ENCODE measurements at places on chromosomes 7 and 10.

DNA sequence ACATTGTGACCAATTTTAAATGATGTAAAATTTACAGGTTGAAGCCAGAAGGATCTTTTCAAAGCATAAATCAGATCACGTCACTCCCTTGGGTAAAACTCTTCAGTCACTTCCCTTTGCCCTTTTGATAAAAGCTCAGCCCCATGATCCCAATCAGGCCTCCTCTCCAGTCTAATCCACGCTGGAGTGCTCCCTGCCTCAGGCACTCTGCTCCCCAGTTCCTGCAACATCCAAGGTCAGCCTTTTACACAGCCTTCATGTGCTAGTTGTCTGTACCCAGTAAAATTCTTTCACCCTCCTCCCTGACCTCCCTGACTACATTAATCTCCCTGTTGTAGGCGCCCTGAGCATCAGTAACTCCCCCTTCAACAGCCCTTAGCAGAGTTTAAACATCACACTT lies 14.1 kb downstream of the ELMO1 start:
- H3K4me3 ChIP-seq = no peak overlapping the region
- H3K27ac ChIP-seq = no peak overlapping the region
- no peaks in the 10 kb centered on the region for H3K27me3 ChIP-seq
- H3K36me3 ChIP-seq = no peaks in the 10 kb centered on the region
- DNase-seq = no peak

GRCh38 chr7:87213811-87214210 lies 5.7 kb downstream of the TMEM243 start:
- DNase-seq = no peak
- H3K4me1 ChIP-seq = peaks cover 34% of the 10 kb centered on the region
- H3K36me3 ChIP-seq = 0 out of 2 replicates have a peak, but pooled peaks cover under 1% of the 10 kb centered on the region
- no peak overlapping the region for H3K27ac ChIP-seq

- DNase-seq = no peak
- no peak overlapping the region for H3K27ac ChIP-seq
- H3K4me3 ChIP-seq = no peak overlapping the region
- no peaks in the 10 kb centered on the region for H3K36me3 ChIP-seq
Measured at GRCh38 chr10:71468363-71469094, 71.8 kb downstream of the CDH23 start.

- H3K27me3 ChIP-seq = no peaks in the 10 kb centered on the region
- no peaks in the 10 kb centered on the region for H3K36me3 ChIP-seq
- no peak overlapping the region for H3K4me3 ChIP-seq
- DNase-seq = no peak
Measured at GRCh38 chr7:55912748-55913158, 25.5 kb downstream of the ZNF713 start.

DNA sequence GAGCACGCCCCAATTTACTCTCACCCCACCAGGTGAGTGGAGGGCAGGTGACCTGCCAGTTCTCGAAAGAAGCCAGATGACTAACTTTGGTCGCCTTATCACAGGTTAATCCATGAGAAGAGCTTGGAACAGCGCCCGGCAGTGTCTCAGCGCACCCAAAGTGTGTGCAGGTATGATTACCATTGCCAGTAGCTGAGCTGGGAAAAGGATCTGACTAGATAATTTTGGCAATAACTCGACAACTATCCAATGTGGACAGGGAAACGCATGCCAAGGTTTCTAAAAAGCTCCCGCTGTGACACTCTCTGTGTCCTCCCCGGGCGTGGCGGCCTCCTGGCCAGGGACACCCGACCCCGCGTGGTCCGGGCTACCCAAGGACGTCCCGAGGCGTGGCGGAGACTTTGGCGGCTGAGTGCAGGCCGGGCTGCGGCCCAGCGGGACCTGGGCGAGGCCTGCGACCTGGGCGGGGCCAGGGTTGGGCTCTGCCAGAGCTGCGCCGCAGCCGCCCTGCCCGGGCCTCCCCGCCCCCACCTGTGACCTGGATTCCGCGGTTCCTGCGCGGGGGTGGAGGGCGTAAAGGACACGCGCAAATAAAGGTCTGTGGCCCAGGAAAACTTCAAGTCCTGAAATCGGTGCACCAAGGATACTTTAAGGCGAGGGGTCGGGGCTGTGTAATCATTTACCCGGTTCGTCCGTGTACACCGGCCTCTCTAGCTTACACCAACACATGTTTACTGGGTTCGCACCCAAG lies 13.7 kb upstream of the WAPL start:
- H3K4me1 ChIP-seq = no peaks in the 10 kb centered on the region
- H3K36me3 ChIP-seq = no peaks in the 10 kb centered on the region
- H3K27me3 ChIP-seq = no peaks in the 10 kb centered on the region
- no peak for DNase-seq
- no peak overlapping the region for H3K27ac ChIP-seq
- H3K4me3 ChIP-seq = no peak overlapping the region

GRCh38 chr10:94076325-94076841 lies 82.7 kb downstream of the PLCE1 start:
- H3K27ac ChIP-seq = no peak overlapping the region
- no peaks in the 10 kb centered on the region for H3K36me3 ChIP-seq

DNA sequence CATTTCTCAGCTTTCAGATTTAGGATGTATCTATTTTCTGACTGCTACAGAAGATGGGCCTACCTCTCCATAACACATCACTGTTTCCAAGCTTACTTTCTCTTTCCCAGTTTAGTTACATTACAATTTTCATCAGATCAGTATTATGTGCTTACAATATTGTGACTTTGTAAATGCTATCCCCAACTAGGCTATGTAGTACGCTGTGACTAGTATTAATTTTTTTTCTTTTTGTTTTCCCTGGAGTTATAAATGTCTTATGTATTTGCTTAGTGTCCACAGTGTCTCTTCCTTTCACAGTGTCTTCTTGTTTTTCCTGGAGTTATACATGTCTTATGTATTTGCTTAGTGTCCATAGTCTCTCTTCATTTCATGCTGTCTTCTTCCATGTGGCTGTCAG lies 188.9 kb downstream of the PTPRN2 start:
- no peak for DNase-seq
- no peak overlapping the region for H3K27ac ChIP-seq
- H3K27me3 ChIP-seq = peaks cover 63% of the 10 kb centered on the region
- no peaks in the 10 kb centered on the region for H3K4me1 ChIP-seq
- no peak overlapping the region for H3K4me3 ChIP-seq

DNA sequence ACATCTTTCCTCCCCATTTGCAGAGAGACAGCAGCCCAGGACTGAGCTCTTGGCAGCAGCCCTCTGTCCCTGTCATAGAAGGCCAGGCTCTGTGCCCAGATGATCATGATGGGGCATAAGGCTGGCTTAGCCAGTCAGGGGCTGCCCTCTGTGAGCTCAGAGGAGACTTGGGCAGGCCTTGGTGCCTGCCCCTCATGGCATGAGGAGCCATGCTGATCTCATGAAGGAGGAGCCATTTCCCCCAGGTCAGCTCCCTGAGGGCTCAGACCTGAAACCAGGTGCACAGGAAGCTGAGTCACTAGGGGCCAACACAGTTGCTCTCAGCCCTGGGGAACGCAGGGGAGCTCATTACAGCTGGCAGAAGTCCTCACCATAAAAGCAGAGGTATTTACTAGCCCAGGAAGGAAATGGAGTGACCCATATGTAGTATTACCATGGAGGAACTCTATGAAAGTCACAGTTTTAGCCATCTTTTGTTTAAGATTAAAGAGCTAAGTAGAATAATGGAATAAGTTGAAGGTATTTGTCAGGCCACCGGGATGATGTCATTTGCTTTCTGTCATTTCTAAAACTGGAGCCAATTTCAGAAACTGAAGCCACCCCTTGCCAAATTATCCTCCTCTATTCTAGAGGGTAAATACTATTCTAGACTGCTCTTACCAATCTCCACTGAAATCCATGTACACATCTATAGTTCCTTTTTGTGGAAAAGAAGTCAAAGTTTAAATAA lies 362.4 kb upstream of the ZNF32 start:
- DNase-seq = peak; percentile 97
- no peaks in the 10 kb centered on the region for H3K36me3 ChIP-seq
- no peak overlapping the region for H3K4me3 ChIP-seq
- H3K4me1 ChIP-seq = peaks cover 51% of the 10 kb centered on the region
- no peaks in the 10 kb centered on the region for H3K27me3 ChIP-seq

DNA sequence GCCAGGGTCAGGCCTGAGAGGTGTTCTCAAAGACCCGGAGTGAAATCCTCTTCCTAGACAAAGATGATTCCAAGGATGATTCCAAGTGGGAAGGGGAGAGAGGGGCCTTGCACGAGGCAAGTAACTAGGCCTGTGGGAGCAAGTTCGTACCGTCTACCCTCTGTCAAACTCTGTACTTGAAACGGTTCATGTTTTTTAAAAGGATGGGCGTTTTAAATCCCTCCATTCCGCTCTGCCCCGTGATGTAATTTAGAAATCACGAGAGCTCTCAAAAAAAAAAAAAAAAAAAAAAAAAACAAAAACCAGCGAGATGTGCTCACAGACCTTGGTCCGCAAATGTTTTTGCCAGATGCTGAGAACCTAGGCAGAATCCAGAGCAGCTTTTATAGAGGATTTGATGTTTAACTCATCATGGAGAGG lies 114.7 kb upstream of the CARD11 start:
- no peaks in the 10 kb centered on the region for H3K27me3 ChIP-seq
- no peak overlapping the region for H3K4me3 ChIP-seq
- H3K4me1 ChIP-seq = no peaks in the 10 kb centered on the region

DNA sequence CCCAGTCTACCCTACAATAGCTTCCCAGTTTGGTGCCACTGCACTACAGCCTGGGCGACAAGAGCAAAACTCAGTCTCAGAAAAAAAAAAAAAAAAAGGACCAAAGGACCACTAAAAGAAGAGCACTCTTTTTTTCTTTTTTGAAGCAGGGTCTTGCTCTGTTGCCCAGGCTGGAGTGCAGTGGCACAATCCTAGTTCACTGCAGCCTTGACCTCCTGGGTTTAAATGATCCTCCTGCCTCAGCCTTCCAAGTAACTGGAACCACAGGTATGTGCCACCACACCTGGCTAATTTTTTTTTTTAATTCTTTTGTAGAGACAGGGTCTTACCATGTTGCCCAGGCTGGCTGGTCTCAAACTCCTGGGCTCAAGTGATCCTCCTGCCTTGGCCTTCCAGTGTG lies 14.0 kb downstream of the PLAU start:
- no peak for DNase-seq
- H3K27ac ChIP-seq = no peak overlapping the region
- H3K4me3 ChIP-seq = no peak overlapping the region
- H3K36me3 ChIP-seq = no peaks in the 10 kb centered on the region
- H3K27me3 ChIP-seq = no peaks in the 10 kb centered on the region
- peaks cover 16% of the 10 kb centered on the region for H3K4me1 ChIP-seq

DNA sequence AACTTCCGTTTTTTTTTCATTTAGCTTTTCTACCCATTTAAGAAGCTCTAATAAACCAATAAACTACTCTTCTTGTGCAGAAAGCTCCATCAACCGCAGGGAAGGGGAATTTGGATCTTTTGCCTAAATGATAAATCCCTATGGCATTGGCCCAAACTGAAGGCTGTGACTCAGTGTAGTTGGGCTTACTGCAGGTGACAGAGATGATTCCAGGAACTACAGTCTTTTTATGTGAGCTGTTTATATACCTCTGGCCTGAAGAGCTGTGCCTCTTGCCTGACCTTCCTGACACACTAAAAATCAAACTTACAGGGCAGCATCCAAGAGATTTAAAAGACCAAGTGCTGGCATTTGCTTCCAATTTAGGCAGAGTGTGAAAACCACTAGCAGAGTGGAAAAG lies 25.2 kb downstream of the ABCB1 start:
- H3K36me3 ChIP-seq = no peaks in the 10 kb centered on the region
- no peak for DNase-seq
- no peaks in the 10 kb centered on the region for H3K4me1 ChIP-seq
- no peak overlapping the region for H3K4me3 ChIP-seq

DNA sequence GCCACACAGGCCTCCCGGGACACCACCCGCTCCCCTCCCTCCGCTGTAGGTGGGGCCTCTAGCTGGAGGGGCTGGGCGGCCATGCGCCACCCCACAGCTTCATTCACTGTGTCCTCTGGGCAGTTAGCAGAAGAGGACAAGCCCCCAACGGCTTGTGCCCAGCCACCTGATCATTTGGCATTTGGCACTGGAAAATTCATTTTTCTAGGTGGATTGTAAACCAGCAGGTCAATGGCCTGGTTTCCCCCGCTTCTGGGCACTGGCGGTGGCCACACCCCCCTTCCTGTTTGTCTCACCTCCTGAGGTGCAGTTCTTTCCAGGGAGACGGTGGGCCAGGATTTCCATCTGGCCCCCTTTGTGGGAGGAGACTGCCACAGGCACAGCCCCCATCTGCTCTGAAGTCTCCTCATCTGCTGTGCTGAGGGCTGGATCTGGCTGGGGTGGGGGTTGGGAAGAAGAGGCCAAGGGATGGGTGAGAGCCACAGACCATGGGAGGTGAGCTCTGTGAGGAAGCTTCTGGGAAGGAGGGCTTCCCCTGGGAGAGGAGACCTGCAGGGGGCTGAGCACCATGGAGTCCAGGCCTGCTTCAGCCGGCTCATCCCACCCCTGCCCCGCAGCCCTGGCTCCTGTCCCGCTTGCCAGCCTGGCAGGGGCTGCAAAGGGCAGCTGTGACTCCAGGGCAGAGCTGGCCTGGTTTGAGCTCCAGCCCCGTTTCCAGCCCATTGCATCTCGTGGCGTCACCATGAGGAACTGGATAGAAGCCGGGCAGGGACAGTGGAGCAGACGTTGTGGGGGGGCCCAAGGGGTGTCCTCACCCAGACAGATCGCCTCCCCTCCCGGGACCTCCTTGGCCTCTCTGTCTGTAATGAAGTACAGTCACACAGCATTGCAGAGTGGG lies 40.1 kb upstream of the SLC29A3 start:
- H3K27me3 ChIP-seq = no peaks in the 10 kb centered on the region
- H3K4me3 ChIP-seq = no peak overlapping the region
- H3K36me3 ChIP-seq = no peaks in the 10 kb centered on the region
- H3K27ac ChIP-seq = no peak overlapping the region

DNA sequence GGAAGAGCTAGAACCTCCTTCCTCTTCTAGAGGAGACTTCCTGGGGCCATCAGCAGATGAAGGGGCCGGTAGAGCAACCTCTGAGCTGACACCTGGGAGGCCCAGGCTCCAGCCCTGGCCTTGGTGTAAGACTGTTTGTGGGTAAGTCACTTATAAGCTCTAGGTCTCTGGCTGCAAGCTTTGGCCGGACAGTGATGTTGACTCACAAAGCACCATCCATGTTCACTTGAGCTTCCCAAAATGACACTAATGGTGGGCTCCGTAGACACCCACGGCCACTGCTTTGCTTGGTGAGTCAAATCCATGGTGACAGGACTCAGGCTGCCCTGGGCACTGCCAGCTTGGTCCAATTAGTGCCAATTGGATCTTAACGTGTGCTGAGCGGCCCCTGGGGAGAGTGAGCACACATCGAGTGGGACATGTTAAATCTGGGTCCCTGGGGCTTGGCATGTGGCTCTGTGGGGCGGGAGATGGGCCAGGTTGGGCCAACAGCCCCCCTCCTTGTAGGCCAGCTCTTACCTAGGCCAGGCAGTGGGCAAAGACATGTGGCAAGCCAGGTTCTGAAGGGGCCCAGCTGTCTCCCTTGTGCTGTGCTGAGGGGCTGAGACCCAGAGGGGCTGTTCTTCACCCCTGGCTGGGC lies 16.7 kb downstream of the NEURL1 start:
- H3K4me3 ChIP-seq = no peak overlapping the region
- peaks cover 24% of the 10 kb centered on the region for H3K27me3 ChIP-seq
- DNase-seq = no peak
- H3K36me3 ChIP-seq = no peaks in the 10 kb centered on the region

DNA sequence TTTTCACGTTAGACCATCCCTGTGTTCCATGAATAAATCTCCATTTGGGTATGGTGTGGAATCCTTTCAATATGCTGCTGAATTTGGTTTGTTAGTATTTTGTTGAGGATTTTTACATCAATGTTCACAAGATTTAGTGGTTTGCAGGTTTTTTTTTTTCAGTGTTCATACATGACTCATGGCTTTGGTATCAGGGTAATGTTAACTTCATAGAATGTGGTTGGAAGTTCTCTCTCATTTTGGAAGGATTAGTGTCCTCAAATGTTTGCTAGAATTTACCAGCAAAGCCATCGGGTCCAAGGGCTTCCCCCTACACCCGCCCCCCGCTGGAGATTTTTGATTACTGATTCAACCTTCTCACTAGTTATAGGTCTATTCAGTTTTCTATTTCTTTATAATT lies 398.0 kb downstream of the NXPH1 start:
- no peaks in the 10 kb centered on the region for H3K4me1 ChIP-seq
- no peak for DNase-seq
- H3K27ac ChIP-seq = no peak overlapping the region
